ENCODE measurements at places on chromosomes 5 and 9.

DNA sequence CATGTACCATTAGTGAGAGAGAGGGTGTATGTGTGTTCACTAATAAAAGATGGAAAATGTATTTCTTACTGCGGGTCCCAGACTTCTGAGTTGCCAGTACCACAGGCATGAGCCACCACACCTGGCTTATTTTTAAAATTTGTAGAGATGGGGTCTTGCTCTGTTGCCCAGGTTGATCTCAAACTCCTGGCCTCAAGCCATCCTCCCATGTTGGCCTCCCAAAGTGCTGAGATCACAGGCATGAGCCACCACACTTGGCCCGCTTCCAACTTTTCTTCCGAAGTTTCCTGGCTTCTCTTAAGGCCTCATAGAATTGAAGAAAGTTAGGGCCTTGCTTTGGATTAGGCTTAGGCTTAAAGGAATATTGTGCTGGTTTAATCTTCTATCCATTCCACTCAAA lies 40.4 kb upstream of the F2RL2 start:
- no peak for DNase-seq

GRCh38 chr5:15510092-15510491 lies 10.1 kb downstream of the FBXL7 start:
- no peak for DNase-seq

DNA sequence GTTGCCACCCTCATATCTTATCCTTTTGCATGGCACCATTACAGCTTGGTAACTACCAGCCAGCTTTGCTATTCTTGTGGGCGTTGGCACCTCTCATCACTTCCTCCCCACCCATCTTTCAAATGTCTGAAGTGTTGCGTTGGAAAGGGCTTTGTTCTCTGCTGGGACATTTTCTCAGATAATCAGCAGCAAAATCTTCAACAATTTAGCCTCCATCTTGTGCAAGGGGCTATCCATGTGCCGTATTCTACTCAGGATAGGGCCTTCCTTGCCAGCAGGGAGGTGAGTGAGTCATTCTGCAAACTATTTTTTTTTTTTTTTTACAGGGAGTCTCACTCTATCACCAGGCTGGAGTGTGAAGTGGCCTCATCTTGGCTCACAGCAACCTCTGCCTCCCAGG lies 62.1 kb upstream of the NUDT12 start:
- DNase-seq = no peak

GRCh38 chr5:39877479-39877878 lies 452.7 kb upstream of the DAB2 start:
- DNase-seq = no peak

- DNase-seq = no peak
Measured at GRCh38 chr9:99488131-99489059, 266.3 kb downstream of the SEC61B start.

DNA sequence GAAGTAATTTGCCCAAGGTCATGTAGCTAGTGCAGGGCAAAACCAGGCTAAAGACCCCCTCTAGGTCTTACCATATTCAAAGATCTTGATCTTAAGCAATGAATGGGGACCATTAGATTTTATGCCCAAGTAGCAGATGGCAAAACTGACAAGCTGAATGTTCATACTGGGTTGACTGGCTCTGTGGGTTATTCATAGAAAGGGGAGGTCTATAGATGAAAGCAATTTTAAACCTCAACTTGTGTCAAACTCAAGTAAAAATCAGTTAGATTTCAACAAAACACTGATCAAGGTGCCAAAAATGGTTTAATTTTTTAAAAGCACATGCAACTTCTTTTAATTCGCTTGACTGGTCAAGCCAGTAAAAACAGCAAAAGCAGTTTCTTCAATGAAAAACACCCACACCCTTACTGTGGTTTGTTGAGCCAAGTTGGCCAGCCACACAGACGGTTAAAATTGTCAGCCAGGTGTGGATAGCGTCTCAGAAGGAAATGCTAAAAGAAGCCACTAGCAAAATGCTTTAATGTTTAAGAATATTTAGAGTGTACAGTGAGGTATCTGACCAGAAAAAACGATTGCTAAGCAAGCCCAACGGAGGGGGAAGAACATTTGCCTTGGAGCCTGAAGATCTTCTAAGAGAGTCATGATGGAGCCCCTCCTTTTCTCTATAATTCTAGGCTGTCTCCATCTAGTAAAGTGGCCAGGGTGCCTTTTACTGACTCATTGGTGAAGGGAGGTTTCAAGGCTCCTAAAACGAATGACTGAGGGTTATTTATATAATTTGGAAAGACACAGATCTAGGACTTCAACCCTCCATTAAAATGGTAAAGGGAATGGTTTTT lies 539.6 kb upstream of the CLINT1 start:
- DNase-seq = no peak

DNA sequence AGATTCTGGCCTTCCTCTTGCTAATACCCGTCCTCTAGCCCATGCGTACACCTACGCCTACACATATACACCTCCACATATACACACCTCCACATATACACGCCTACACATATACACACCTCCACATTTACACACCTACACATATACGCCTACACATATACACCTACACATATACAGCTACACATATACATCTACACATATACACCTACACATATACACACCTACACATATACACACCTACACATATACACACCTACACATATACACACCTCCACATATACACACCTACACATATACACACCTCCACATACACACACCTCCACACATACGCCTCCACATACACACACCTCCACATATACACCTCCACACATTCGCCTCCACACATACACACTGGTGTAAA lies 27.2 kb downstream of the AK3 start:
- no peak for DNase-seq

DNA sequence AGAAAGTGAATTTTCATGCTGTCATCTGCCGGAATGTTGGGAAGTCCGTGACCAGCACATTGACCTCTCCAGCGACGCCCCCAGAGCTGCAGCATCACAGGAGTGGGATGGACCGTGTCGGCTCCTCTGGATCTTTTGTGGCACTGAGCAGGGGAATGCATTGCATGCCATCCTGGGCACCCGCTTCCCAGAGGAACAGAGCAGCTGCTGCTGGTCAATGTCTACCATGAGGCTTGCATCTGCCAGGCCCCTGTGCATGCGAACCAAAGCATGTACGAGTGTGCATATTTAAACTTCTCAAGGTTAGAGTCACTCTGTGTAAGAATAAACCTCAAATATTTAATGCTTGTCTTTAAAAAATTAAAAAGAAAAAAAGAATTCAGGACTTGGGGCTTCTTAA lies 414.8 kb downstream of the GADD45G start:
- DNase-seq = no peak

DNA sequence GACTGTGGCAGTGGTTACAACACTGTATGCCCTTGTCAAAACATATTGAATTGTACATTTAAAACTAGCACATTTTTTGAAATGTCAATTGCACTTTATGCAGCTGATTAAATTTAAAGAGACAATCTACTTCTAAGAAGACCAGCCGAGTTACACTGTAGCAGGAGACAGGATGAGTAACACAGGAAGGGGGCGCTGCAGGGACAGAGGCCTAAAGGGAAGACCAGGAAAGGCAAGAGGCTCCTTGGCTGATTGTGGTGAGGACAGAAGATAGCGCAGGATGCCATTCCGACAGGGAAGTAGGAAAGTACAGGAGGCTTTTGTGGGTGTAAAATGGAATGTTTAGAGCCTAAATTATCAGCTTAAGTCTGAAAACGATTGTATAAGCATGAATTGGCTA lies 28.2 kb upstream of the PPP2R2B start:
- no peak for DNase-seq

- peak; percentile 19 for DNase-seq
Measured at GRCh38 chr9:84711936-84712335, 42.4 kb downstream of the NTRK2 start.

GRCh38 chr5:158378931-158379330 lies 520.0 kb upstream of the CLINT1 start:
- no peak for DNase-seq

GRCh38 chr5:125835293-125836172 lies 587.7 kb upstream of the GRAMD2B start:
- DNase-seq = no peak

GRCh38 chr5:82295959-82296531 lies 17.9 kb upstream of the RPS23 start:
- no peak for DNase-seq

GRCh38 chr9:82679472-82679871 lies 383.5 kb downstream of the RASEF start:
- DNase-seq = no peak

- no peak for DNase-seq
Measured at GRCh38 chr9:35484406-35484805, 5.5 kb upstream of the RUSC2 start.

DNA sequence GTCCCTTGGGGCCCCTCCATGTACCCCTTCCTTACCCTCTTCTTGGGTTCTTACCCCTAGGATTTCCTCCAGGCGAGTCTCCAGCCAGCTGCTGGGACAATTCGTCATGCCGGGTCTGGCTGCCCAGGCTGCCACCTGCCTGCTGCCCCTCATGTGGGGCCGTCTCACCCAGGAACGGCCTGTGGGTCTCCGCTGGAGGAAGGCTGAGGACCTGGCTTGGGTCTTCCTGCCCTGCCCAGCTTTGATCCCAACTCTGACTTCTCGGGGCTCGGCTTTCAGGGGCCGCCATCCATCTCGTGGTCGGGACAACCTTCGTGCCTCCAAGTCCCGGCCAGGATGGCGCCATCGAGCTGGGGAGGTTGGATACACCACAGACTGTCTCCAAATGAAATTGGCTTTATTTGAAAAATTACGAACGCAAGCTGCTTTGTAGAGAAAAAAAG lies 38.1 kb downstream of the HMCN2 start:
- DNase-seq = no peak
